CD14-positive monocyte (primary cell): ENCODE measurements at places on chromosomes 16 and 17.

GRCh38 chr17:14947671-14948070 is 317.5 kb downstream of the PMP22 start:
- no peak for DNase-seq
- no peaks in the 10 kb centered on the region for H3K4me1 ChIP-seq
- no peaks in the 10 kb centered on the region for H3K36me3 ChIP-seq
- H3K4me3 ChIP-seq = no peak overlapping the region
- no peak overlapping the region for H3K27ac ChIP-seq
- H3K27me3 ChIP-seq = no peaks in the 10 kb centered on the region

GRCh38 chr16:74078511-74079231 is 217.9 kb upstream of the PSMD7 start:
- no peaks in the 10 kb centered on the region for H3K27me3 ChIP-seq
- H3K4me3 ChIP-seq = no peak overlapping the region
- H3K36me3 ChIP-seq = no peaks in the 10 kb centered on the region
- H3K4me1 ChIP-seq = no peaks in the 10 kb centered on the region
- DNase-seq = no peak
- H3K27ac ChIP-seq = no peak overlapping the region

DNA sequence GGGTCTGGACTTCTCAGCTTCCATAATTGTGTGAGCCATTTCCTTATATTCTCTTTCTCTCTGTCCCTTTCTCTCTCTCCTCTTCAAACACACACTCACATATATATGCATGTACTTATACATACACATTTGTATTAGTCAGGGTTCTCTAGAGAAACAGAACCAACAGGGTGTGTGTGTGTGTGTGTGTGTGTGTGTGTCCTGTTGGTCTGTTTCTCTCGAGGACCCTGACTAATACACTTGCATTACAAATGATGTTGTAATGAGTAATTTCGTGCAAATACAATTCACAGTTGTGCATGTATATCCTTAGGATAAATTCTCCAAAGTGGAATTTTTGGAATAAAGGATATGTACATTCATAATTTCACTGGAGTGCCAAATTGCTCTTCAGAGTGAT is 115.3 kb downstream of the NPIPB5 start:
- no peak for DNase-seq
- H3K4me3 ChIP-seq = no peak overlapping the region
- peaks cover 5% of the 10 kb centered on the region for H3K27me3 ChIP-seq
- no peaks in the 10 kb centered on the region for H3K36me3 ChIP-seq

DNA sequence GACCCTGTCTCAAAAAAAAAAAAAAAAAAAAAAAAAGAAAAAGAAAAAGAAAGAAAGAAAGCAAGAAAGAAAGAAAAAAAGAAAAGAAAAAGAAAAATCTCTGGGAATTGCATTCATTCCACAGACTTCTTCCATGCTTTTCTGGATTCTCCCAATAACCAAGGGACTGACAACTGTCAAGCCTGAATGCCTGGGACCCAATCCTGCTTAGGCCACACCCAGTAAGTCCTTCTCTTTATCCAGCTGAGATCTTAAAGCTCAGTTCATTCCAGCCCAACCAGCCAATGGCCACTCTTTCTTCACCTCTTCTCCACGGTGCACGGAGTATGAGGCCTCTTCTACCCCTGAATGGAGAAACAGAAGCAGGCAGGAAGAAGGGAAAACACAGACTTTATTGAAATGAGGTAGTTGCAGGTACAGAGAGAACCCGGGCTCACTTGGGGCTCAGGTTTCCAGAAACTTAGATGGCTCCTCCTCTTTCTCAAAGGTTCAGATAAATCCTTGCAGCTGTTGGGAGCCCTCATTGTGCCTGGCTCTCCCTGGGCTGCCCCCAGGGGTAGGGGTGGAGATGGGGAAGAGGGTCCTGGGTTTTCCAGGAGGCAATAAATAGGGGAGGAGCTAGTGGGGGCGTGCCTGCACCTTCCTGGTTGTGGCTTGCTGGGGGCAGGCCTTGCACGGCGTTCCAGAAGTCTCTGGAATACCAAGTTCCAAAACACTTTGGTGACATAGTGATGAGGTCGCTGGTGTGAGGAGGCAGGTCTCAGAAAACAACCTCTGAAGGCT is 2.5 kb downstream of the HOXB1 start:
- no peaks in the 10 kb centered on the region for H3K4me1 ChIP-seq
- H3K27ac ChIP-seq = no peak overlapping the region
- no peaks in the 10 kb centered on the region for H3K36me3 ChIP-seq

DNA sequence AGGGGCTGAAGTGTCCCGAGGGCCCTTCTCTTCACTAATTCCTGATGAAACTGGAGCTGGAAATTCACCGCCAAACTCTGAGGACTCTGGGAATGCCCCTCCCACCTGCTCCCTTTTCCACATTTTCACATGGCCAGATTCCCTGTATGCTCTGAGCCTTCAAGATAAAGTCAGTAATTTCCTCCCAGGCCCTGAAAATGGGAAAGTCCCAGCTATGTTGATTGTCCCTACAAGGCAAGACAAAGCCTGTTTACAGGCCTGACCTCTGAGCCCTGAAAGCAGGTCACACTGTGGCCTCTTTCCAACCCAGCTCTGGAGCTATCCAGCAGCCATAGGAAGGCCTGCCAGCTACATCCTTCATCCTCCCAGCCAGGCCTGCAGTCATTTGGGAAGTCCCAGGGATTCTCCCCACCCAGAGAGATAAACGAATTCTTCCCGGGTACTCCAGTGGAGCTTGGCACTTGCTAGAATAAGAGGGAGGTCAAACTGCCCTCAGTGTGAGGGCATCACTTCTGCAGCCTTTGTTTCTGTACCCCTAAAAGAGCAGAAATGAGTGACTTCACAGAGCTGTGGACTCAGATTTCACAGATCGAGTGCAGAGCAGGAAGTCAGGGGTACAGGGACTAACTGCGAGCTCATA is 19.6 kb upstream of the CCL2 start:
- H3K4me1 ChIP-seq = peaks cover 63% of the 10 kb centered on the region
- no peaks in the 10 kb centered on the region for H3K27me3 ChIP-seq
- no peak for DNase-seq
- H3K4me3 ChIP-seq = no peak overlapping the region

DNA sequence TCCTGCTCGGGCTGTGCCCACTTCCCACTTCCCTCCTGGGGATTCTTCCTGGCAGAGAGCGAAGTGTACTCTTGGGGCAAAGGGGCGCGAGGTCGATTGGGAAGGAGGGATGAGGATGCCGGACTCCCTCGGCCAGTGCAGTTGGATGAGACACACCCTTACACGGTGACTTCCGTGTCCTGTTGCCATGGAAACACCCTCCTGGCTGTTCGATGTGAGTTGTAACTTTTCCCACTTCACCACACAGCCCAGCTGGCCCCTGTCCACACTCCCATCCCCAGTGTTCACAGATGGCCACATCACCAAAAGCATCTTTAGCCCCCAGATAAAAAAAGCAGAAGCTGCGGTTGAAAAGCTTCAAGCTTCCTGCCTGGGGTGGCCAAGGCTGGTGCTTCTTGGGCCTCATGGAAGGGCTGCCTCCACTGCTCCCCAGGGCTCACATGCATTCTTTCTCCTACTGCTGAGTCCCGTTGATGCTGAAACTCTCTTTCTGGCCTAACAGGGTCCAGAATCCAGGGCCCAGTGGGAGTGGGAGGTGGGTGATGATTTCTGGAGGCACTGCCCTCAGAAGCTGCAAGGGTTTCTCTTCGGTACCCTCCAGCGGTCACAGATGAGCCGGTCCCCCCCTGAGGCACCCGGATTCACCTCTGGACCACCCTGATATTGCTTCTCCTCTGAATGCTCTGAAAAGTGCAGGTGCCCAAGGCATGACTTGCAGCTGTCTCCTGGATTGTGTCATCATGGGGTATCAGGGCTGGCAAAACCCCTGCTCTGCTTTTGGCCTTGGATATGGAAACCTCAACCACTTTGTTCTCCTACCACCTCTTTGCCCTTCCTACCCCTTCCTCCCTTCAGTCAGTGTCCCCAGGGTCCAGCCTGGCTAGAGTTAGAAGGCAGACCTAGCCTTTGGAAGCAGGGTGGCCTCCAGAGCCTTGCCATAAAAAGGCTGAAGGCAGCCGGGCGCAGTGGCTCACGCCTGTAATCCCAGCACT is 2.2 kb upstream of the TRAF4 start:
- H3K27me3 ChIP-seq = peaks cover 4% of the 10 kb centered on the region
- DNase-seq = peak; percentile 87
- H3K36me3 ChIP-seq = no peaks in the 10 kb centered on the region
- no peak overlapping the region for H3K27ac ChIP-seq

- no peak overlapping the region for H3K27ac ChIP-seq
- DNase-seq = no peak
- H3K4me1 ChIP-seq = peaks cover 11% of the 10 kb centered on the region
- H3K36me3 ChIP-seq = peaks cover 76% of the 10 kb centered on the region
- H3K4me3 ChIP-seq = no peak overlapping the region
- no peaks in the 10 kb centered on the region for H3K27me3 ChIP-seq
Measured at GRCh38 chr17:18099516-18099915, 9.0 kb upstream of the MYO15A start.

GRCh38 chr17:65677932-65678331 is 116.5 kb upstream of the AXIN2 start:
- DNase-seq = no peak
- H3K27me3 ChIP-seq = no peaks in the 10 kb centered on the region
- no peak overlapping the region for H3K27ac ChIP-seq
- no peaks in the 10 kb centered on the region for H3K36me3 ChIP-seq
- H3K4me3 ChIP-seq = no peak overlapping the region

GRCh38 chr16:55697867-55698266 is 42.1 kb downstream of the SLC6A2 start:
- H3K4me1 ChIP-seq = no peaks in the 10 kb centered on the region
- no peak for DNase-seq
- H3K27me3 ChIP-seq = no peaks in the 10 kb centered on the region
- H3K4me3 ChIP-seq = no peak overlapping the region
- H3K36me3 ChIP-seq = no peaks in the 10 kb centered on the region

- H3K27me3 ChIP-seq = no peaks in the 10 kb centered on the region
- no peak overlapping the region for H3K27ac ChIP-seq
- no peak for DNase-seq
- no peak overlapping the region for H3K4me3 ChIP-seq
- peaks cover 83% of the 10 kb centered on the region for H3K4me1 ChIP-seq
Measured at GRCh38 chr17:78738278-78738677, 43.8 kb downstream of the CYTH1 start.

GRCh38 chr16:85699628-85700027 is 10.9 kb upstream of the GINS2 start:
- no peaks in the 10 kb centered on the region for H3K4me1 ChIP-seq
- no peaks in the 10 kb centered on the region for H3K27me3 ChIP-seq
- DNase-seq = no peak
- H3K27ac ChIP-seq = no peak overlapping the region
- no peaks in the 10 kb centered on the region for H3K36me3 ChIP-seq

DNA sequence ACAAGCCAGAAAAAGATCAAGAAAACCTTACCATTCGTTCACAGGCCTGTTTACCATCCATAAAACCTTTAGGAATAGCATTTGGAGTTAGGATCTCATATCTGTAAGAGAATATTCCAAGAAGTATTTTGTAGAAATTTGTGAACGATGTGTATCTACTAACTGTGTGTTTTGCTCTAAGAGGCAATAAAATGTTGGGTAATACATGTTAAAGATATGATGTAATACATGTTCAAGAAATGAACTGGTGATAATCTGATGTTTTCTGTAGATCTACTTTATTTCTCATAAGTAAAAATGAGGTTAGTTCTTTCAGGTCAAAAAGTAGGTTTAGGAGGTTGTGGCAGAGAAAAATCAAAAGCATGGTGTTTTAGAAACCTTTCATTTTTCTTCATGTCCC is 83.2 kb downstream of the NDEL1 start:
- no peaks in the 10 kb centered on the region for H3K36me3 ChIP-seq
- H3K4me3 ChIP-seq = no peak overlapping the region
- no peaks in the 10 kb centered on the region for H3K27me3 ChIP-seq
- no peak for DNase-seq

DNA sequence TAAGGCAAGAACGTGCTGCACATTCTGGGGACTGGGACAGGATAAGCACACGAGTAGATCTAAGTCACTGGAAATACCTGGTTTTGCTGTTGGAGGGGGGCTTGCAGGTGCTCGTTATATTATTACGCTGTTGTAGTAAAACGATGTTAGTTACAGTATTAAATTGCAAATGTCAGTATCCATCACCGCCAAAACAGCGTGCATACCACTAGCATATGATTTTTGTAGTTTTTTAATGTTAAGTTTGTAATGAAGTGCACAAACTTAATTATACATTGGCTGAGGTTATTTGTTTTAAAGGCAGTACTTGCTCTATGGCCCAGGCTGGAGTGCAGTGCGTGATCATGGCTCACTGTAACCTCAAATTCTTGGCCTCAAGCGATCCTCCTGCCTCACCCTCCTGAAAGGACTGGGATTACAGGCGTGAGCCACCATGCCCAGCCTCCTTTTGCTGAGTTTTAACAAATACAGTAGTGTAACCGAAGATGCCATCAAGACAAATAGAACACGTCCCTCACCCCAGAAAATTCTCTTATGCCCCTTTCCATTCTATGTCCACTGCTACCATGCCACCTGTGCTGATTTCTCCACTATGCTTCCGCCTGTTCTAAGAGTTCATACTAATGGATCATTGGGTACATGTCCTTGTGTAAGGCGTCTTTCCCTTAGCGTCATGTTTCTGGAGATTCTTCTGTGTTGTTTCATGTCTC is 20.7 kb upstream of the CSNK1D start:
- no peak overlapping the region for H3K4me3 ChIP-seq
- H3K36me3 ChIP-seq = no peaks in the 10 kb centered on the region
- peaks cover 46% of the 10 kb centered on the region for H3K4me1 ChIP-seq
- no peak overlapping the region for H3K27ac ChIP-seq

DNA sequence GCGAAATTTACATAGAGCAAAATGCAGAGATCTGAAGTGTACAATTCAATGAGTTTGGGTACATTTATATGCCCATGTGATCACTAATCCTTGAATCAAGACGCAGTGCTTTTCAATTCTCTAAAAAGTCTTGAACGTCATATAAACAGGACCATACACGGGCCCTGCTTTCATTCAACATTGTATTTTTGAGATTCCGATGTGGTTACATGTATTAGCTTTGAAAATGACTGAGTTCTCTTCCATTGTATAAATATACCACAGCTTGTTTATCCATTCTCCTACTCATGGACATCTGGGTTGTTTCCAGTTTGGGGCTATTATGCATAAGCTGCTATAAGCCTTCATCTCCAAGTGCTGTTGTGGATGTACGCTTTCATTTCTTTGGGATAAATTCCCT is 45.5 kb downstream of the ZCCHC14 start:
- no peak for DNase-seq
- H3K4me1 ChIP-seq = no peaks in the 10 kb centered on the region
- peaks cover 10% of the 10 kb centered on the region for H3K36me3 ChIP-seq
- no peak overlapping the region for H3K4me3 ChIP-seq

DNA sequence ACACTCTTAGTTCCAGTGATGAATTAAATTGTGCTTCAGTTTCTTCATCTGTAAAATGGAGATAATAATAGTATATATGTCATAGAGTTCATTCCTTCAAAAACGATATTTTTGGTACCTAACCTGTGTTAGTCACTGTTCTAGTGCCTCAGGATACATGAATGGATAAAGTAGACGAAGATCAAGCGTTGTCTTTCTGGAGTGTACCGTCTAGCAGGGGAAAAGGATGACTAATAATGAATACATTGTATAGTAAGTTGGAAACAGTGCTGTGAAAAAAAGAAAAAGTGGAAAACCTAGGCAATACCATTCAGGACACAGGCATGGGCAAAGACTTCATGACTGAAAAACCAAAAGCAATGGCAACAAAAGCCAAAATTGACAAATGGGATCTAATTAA is 8.6 kb downstream of the KRT10 start:
- H3K4me3 ChIP-seq = no peak overlapping the region
- H3K27me3 ChIP-seq = peaks cover 54% of the 10 kb centered on the region
- no peak overlapping the region for H3K27ac ChIP-seq
- peaks cover 9% of the 10 kb centered on the region for H3K36me3 ChIP-seq

- no peaks in the 10 kb centered on the region for H3K4me1 ChIP-seq
- H3K36me3 ChIP-seq = no peaks in the 10 kb centered on the region
- H3K27me3 ChIP-seq = no peaks in the 10 kb centered on the region
- no peak overlapping the region for H3K27ac ChIP-seq
- H3K4me3 ChIP-seq = no peak overlapping the region
- no peak for DNase-seq
Measured at GRCh38 chr17:58680038-58680369, 11.8 kb downstream of the TEX14 start.
